ENCODE measurements at places on chromosomes 12 and 14.

- no peak for DNase-seq
Measured at GRCh38 chr14:68896132-68896531, 83.0 kb downstream of the ACTN1 start.

DNA sequence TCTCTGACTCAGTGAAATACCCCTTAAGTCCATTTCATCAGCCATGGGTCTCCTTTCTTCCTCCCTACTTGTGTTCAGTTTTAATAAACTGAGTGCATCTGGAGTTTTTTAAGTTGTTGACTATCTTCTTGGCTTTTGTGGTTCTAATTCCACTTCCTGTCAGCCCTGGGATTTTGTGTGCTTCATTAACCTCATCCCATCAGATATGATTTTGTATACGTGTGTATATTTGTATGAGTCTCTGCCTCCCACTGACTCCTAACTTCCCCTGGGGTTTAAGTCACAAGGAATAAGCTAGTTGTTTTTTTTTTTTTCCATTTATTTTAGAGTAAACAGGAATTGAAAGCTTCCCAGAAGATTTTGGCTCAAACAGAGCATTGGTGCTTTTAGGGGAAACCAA, 62.7 kb downstream of the TTLL5 start:
- DNase-seq: no peak

DNA sequence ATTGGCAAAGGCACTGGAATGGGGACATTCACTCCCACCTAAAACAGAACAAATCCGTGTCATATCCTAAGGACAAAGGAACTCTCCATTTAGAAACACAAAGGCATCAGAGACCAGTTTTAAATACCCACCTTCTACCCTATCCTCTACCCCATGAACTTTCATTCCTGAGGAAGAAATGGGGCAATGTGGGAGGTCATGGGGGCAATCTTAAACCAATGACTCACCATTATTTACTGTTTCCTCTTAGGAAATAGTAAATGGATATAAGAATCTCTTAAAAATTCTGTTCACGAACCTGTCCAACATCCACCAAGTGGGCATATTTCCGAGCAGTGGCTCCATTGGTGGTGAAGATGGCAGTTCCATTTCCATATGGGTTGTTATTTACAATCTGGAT, 19.4 kb downstream of the ALDH6A1 start:
- no peak for DNase-seq

DNA sequence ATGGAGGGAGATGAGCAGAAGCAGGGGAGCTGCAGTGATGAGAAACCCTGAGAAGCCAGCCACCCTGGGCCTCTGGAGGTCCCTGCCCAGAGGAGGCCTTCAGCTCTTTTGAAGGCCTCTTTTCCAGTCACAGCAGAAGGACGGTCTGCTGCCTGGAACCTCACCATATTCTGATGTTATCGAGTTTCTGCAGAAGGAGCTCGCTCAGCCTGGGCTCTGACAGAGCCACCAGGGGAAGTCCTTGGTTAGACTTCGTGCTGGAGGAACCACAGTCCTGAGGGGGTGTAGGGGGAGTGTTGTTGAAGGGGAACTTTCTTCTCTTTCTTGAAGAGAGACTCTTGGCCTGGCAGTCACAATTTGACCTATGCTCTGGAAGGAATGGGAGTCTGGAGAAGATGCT, 25.1 kb upstream of the BATF start:
- DNase-seq: no peak

DNA sequence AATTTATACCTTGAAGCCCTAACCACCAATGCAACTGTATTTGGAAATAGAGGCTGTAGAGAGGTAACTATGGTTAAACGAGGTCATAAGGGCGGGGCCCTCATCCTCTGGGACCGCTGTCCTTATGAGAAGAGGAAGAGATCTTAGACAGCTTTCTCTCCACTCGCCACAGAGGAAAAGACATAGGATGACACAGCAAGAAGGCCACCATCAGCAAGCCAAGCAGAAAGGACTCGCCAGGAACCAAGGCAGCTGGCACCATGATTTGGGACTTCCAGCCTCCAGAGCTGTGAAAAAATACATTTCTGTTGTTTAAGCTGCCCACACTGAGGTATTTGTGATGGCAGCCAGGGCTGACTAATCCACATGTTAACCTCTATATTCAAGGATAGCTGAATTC, 30.4 kb upstream of the BCAT1 start:
- no peak for DNase-seq

DNA sequence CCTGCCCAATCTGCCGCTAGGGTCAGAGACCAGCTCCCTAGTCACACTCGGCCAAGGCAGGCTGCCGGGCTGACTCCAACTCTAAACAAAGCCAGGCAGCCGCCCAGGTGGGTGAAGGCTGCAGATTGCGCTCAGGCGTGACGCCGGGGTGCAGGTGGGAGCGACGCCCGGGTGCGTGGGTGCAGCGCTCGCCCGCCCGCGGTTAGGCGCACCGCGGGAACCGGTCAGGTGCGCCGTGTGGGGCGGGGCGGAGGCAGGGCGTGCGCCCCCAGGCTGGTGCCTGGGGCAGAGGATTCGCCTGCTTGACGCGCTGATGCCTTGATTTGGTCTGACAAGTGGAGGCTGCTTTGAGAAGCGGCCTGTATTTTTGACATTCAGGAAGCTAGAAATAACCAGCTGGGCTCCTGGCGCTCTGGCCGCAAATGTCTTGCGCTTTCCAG, 126.7 kb upstream of the HIF1A start:
- no peak for DNase-seq

- no peak for DNase-seq
Measured at GRCh38 chr12:44618946-44619345, 257.2 kb downstream of the NELL2 start.

GRCh38 chr14:103492156-103492925, 30.3 kb downstream of the CKB start:
- no peak for DNase-seq

GRCh38 chr12:118514297-118514696, 137.9 kb downstream of the SUDS3 start:
- DNase-seq: no peak

GRCh38 chr12:49187184-49187583, 1.7 kb downstream of the TUBA1A start:
- DNase-seq: peak; percentile 11

- DNase-seq: peak; percentile 63
Measured at GRCh38 chr14:23057757-23058653, 685 bp upstream of the CDH24 start.

DNA sequence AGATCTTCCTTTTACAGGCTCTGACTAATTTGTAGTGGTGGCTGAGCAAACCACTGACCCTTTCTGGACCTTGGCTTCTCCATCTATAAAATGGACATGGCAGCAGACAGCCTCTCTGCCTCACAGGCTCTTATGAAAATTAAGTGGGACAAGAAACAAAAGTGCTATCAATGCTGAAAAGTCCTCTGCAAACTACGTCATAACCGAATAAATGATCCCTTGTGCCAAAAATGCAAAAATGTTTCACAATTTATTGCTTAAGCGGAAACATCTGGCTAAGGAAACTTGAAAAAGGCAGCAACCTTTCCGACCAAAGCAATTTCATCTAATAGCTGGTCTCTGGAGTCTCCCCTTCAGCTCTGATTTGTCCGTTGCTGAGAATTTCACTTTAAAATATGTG, 108.5 kb upstream of the PLXNC1 start:
- DNase-seq: no peak

DNA sequence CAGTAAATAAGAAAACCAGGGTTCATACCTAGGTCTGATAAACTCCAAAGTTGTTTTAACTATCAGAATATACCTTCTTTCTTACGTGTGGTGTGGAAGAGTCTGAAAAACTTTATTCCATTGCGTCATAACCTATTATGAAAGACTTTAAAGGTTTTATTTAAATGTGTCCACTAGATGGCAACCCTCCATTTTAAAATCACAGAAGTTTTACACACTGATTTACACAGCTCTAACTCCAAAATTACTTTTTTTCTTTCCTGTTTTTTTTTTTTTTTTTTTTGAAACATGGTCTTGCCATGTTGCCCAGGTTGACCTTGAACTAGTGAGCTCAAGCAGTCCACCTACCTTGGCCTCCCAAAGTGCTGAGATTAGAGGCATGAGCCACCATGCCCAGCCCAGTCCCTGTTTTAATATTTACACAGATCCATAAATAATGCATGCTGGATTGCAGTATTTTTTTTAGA, 17.3 kb upstream of the TMPRSS12 start:
- DNase-seq: peak; percentile 13

GRCh38 chr14:100004392-100004791, 60.8 kb upstream of the EVL start:
- no peak for DNase-seq

GRCh38 chr12:102232036-102232435, 34.4 kb upstream of the PMCH start:
- DNase-seq: no peak

DNA sequence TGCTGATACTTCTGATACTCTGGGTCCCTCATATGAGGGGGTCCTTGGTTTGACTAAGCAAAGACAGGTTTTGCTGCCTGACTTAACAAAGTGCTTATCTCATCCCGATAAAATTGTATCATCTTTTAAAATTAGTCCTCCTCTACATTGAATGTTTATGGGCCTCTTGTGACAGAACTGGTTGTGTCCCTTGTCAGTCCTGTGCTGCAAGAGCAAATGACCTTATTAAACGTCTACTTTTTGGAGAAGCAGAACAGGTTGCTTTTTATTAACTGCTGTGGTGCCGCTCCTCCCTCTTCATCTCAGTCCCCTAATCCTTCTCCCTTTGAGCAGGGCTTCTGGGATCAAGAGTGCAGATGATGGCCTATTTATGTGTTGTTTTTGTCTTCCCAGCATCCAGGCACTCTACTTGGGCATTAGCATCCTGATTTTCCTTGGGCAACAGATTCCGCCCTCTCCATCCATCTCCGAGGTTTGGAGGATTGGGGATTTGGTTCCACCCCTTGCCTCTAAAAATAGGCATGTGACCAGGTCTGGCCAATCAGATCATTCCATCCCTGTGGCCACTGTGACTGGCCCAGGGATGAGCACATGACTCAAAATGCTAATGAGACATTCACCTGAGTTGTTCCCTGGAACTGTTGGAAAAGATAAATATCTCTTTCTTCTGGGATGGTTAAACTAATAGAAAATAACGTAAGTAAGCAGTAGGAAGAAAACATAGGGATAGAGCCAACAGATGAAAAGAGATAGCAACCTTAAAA, 2.9 kb upstream of the DENR start:
- DNase-seq: no peak

DNA sequence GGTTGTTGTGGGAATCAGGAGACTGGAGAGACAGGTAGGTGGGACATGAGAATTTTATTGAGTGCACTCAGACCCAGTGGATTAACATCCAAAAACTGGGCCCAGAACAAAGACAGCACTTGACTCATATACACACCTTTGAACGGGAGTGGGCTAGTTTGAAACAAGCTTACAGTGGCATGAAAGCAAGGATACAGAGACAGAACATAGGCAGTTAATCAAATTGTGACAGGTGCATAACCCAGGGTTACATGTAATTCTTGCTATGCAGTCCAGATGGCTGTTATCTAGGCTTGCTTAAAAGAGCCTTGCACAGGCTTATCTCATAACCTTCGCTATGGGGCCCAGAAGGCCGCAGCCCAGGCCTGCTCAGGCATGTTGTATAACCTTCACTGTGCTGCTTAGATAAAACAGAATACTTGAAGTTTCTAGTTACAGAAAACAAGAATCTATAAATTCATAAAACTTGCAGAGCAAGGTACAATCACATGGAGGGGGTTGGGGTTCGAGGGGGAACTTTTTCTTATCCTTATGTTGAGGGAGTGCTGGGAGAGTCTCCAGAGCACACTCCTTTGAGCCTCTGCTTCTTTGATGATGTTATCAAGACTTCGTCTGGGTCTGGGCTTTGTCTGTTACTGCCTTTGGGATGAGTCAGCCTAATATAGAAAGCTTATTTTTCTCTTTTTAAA, 81.7 kb downstream of the TNFAIP2 start:
- no peak for DNase-seq

DNA sequence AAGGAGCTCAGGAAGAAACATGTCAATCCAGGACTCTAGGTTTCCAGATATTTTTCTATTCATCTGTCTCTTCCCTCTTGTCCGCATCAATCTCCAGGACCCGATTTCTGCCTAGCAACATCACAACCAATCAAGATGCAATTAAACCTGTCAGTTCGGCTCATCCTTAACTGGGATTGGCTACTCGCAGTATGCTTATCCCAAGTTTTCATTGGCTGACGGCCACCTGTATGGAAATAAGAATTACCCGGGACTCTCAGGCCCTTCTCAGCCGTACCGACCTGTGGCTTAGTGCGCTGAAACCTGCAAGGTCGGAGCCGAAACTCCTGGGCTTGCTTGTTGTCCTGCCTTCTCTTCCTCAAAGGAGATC, 20.4 kb upstream of the ATP5MC2 start:
- peak; percentile 65 for DNase-seq

DNA sequence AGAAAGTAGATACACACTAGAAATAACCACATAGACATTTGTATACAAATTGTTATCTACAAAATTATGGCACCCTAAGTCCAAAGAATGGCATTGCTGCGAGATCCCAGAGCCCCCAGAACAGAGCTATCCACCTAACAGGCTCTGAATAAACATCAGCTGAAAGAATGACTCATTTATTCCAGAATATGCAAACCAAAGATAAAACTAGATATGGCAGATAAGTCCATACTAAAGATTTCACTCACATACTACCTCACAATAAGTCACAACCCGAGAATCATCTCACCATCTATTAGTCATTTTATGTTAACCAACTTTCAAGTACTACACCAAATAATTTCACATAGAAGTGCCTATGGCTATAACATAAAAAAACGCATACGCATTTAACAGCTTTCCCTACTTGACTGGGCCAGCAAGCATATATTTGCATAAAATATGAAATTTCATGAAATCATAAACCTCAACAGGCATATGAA, 5.6 kb downstream of the CNIH1 start:
- DNase-seq: no peak

GRCh38 chr14:97113339-97113738, 316.2 kb downstream of the VRK1 start:
- DNase-seq: no peak

- no peak for DNase-seq
Measured at GRCh38 chr14:29102996-29103395, 336.4 kb downstream of the FOXG1 start.

- DNase-seq: no peak
Measured at GRCh38 chr12:21413369-21414277, 23.8 kb upstream of the PYROXD1 start.

DNA sequence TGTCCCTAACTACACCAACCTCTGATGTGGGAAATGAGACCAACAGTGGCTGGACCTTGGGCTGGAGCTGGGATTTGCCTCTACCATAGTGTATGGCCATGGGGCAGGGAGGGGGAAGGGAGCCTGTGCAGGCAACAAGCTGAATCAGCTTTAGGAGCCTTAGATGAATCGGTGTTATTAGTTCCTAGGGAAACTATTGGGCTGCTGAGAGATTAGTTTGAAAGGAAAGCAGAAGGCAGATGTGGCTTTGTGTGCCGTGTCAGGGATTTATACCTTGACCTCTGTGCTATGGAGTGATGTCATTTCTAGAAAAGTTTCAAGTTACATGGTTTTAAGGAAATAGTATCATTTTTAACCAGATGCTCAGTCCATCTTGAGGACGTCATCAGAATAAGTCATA, 19.5 kb upstream of the GAS2L3 start:
- no peak for DNase-seq
